Large intestine (tissue), 12 donors: ENCODE measurements at places on chromosomes 7 and 10. TPM values are rescaled to one million over a fixed set of nuclear protein-coding genes. Genes with fewer than 3 reads are reported as not detected.

DNA sequence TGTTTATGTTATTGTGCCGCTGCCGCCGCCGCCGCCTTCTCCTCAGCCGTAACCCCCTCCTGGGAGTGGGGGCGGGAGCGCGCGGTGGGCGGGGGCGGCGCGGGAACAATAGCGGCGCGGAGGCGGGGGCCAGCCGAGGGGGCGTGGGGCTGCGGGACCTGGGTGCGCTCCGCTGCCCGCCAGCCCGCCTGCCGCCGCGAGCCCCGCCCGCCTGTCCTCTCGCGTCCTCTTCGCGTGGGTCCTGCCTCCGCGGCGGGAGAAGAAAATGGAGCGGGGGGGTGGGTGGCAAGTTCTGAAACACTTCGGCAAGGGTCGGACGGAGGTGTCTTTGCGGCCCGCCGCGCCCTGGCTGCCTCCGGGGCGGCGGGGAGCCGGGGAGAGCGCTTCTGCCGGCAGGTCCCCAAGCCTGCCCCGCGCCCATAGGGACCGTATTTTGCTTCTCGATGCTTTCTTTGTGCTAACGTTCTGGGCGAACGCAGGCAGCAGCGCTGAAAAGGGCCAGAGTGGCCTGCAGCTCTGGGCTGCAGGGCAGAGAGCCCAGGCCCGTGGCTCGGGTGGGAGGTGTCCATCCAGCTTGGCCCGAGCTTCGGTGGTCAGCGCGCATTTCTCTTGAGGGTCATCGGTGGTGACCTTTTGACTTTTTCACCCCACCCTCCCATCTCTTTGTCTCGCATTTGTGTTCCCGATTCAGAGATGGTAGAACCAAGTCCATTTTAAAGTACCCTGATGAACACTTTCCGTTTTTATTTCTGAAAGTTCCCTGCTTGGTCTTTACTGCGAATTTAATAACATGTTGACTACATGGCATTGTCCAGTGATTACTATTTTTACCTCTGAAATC lies 613 bp downstream of the MAPK8 start:
- peak overlapping the region; percentile 62 for H3K4me3 ChIP-seq
- H3K27me3 ChIP-seq: peaks cover 2% of the 10 kb centered on the region
- DNase-seq: no peak
- H3K36me3 ChIP-seq: no peaks in the 10 kb centered on the region
- H3K4me1 ChIP-seq: peaks cover 9% of the 10 kb centered on the region

DNA sequence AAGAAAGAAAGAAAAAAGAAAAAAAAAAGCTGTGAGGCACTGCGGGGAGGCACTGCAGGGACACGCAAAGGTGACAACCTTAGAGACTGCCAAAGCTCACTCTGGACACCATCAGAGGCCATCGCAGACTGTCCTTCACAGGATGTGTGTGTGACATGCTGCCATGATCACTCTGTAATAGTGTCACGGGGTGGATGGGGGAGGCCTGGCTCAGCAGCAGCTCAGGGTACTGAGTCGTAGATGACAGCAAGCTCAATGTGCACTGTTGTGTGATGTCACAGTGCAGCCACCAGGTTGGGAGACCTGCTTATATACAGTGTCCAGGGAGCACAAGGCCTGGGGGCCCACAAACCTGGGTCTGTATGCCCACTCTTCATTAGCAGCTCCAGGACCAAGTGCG lies 83.3 kb downstream of the SLIT1 start:
- H3K4me1 ChIP-seq: peaks cover 4% of the 10 kb centered on the region
- peaks cover 15% of the 10 kb centered on the region for H3K27me3 ChIP-seq
- no peak overlapping the region for H3K4me3 ChIP-seq
- no peaks in the 10 kb centered on the region for H3K36me3 ChIP-seq

DNA sequence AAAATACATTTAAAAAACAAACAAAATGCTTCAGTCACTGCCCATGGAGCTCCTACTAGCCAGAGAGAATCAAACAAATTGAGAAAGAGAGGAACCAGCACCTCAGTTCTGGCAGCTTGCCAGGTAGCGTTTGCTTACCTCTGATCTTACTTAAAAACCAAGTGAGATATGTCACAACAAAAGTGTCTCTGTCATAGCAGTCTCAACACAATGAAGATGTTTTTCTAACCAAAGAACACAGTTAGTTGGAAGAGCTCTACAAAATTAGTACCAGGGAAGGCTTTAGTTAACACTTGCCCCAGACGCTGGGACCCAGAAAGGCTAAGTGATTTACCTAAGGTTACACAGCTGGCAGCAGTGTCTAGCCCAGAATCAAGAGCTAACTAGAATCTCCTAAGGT lies 3.4 kb downstream of the DOCK4 start:
- no peaks in the 10 kb centered on the region for H3K4me1 ChIP-seq
- no peak overlapping the region for H3K4me3 ChIP-seq
- H3K36me3 ChIP-seq: no peaks in the 10 kb centered on the region
- DNase-seq: no peak

DNA sequence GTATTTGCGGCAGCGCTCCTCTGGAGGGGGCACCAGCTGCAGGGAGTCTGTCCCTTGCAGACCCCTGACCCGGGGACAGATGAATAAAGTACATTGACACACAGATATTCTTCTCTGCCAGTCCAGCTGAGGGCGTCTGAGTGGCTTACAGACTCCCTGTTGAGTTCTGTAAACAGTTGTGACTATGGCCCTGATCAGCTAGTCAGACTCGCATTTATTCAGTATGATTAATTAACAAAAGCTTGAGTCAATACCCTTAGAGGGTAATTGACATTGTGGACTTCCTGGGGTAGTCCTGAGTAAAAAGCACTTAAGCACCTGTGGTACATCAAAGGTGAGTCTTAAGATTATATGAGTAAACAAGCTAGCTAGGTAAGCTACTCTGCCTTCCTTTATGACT lies 21.0 kb downstream of the ANKRD30A start:
- no peak overlapping the region for H3K27ac ChIP-seq
- DNase-seq: peak; percentile 1
- no peaks in the 10 kb centered on the region for H3K27me3 ChIP-seq
- no peaks in the 10 kb centered on the region for H3K36me3 ChIP-seq

DNA sequence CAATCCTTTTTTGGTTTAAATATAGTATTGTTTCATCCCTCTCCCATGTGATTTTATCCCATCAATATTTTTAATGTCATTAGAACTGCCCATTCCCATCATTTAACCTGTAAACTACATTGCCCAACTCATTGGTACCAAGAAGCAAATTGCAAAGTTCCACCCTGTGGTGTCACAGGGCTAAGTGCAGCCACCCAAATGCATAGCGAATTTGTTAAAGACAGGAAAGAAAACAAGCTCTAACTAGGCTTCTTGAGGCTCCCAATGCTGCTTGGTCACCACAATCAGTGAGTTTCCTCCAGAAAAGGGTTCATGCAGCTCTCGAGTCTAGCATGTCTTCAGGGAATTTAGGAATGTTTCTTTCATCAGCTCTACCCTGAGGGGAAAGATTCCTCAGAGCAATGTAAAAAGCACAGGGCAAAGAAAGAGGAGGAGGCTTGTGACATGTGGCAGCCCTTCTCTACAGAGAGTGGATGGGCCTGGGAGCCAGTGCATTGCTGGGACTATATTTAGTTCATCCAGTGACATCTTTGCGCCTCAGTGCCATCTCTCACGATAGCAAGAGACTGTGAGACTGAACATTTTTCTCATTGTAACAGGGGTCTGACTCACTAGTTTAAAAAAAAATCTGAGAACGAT lies 58.1 kb downstream of the CAV1 start:
- no peak overlapping the region for H3K27ac ChIP-seq
- H3K27me3 ChIP-seq: no peaks in the 10 kb centered on the region

Gene LIPF
- not detected for polyA plus RNA-seq

- H3K27me3 ChIP-seq: peaks cover 2% of the 10 kb centered on the region
- H3K36me3 ChIP-seq: peaks cover 3% of the 10 kb centered on the region
- no peaks in the 10 kb centered on the region for H3K4me1 ChIP-seq
- no peak overlapping the region for H3K4me3 ChIP-seq
Measured at GRCh38 chr7:134842062-134842461, 62.6 kb downstream of the CALD1 start.

DNA sequence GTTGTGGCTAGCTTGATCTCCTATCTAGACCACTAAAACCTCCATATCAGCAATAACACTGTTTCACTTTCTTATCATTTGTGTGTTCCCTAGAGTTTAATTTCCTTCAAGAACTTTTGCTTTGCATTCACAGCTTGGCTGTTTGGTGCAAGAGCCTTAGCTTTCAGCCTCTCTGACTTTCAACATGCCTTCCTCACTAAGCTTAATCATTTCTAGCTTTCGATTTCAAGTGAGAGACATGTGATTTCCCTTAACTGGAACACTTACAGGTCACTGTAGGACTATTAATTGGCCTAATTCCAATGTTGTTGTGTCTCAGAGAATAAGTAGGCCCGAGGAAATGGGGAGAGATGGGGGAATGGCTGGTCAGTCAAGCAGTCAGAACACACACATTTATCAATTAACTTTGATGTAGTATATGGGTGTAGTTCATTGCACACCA lies 10.6 kb upstream of the BPGM start:
- H3K36me3 ChIP-seq: no peaks in the 10 kb centered on the region
- H3K27ac ChIP-seq: no peak overlapping the region
- no peaks in the 10 kb centered on the region for H3K4me1 ChIP-seq
- H3K4me3 ChIP-seq: no peak overlapping the region

Gene ANKRD2
- 0.13 TPM for polyA plus RNA-seq

Gene SMURF1
- polyA plus RNA-seq: 14.5 TPM

- no peak for DNase-seq
- H3K4me1 ChIP-seq: no peaks in the 10 kb centered on the region
- H3K36me3 ChIP-seq: peaks cover 2% of the 10 kb centered on the region
- H3K27me3 ChIP-seq: no peaks in the 10 kb centered on the region
- H3K27ac ChIP-seq: no peak overlapping the region
- no peak overlapping the region for H3K4me3 ChIP-seq
Measured at GRCh38 chr10:101867931-101868330, 24.3 kb upstream of the KCNIP2 start.

Gene TAS2R41
- not detected for polyA plus RNA-seq
